ENCODE measurements at places on chromosomes 6 and 20.
A peak's percentile ranks its signal among the peaks of the same experiment; 100 is the strongest.

- peak; percentile 16 for DNase-seq
Measured at GRCh38 chr6:25366903-25367545, 87.8 kb downstream of the CARMIL1 start.

DNA sequence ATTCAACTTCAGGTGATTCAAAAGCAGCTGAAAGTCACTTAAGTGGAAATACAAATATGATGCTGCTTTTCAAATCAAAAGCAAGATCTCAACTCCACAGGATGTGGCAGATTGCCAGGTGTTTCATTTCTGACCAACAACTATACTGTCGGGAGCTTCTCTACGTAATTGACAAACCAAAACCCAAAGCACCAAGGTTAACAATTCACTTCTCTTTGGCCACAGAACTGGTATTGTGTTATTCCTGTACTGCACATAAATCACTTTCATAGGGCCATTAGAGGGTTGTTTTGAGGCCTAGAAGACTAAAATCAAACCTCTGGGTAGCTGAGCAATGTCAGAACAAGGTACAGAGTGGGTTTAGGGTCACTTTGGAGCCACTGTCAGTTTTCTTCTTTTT, 169.7 kb downstream of the HAO1 start:
- DNase-seq = no peak

GRCh38 chr6:132813173-132813856, 1.1 kb upstream of the RPS12 start:
- peak; percentile 75 for DNase-seq

DNA sequence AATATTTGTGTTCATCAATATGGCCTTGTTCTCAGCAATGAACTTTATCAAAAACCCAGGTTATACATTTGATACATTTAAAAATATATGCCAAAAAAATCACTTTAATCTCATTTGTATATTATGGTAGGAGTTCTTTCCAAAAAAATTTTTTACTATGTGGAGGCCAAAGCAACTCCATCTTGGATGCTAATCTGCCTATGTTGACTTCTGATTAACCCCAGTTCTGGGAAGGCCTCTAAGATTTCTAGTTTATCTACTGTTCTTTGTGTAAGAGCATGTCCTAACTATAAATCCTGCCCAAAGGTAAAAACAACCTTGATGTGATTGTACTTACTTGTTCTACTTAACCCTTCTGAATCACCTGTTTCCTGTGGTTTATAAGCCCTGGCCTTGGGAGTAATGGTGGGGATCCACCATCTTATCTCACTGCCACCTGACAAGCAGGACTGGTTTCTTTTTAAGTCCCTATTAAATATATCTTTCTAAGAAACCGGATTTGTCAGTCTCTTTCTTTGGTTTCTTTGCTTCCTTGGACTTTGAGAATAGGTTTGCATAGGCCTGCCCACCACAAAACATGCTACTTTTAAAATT, 46.7 kb downstream of the RNGTT start:
- no peak for DNase-seq

DNA sequence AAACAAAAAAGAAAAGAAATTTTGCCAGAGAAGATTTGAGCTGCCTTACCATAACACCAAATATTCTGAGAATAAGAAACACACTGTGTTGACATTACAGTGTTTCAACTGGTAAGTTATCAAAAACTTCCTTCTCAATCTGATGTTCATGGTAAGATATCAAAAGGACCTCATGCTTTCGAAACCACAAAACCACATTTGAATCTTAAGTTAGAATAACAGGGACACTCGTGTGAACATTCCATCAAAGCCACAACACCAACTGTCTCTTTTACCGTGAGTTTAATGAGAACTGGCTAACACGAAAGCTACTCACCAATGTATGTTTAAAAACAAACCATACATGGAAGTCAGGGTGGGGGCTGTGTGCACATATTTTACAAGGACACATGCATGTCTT, 73.0 kb upstream of the OPRM1 start:
- DNase-seq = no peak

DNA sequence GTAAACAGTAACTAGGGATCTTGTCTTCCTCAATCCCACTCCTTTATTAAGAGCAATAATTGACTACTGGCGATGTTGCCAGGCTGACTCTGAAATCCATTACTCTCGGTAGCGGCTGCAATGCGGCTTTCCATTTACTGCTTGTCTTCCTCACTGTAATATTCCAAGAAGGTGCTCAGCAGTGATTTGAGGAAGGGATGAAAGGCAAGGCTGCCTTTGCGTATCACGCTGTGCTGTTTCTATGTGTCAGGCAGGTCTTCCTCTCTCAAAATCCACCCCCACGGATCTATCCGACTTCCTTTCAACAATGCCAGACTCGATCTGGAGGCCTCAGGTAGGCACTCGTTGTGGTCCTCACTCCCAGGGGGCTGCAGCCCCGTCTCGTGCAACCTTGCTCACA, 261.4 kb upstream of the CDH4 start:
- no peak for DNase-seq

- DNase-seq = no peak
Measured at GRCh38 chr6:137024237-137024990, 20.4 kb downstream of the IL20RA start.

- DNase-seq = peak; percentile 39
Measured at GRCh38 chr6:24918641-24919055, 17.1 kb downstream of the RIPOR2 start.

GRCh38 chr20:16098890-16099639, 474.2 kb downstream of the KIF16B start:
- no peak for DNase-seq

GRCh38 chr6:139028658-139029469, at the start of gene ABRACL:
Gene ABRACL, plus strand, starts transcription at chr6:139028745. Its CDS starts 5,416 bp downstream, at chr6:139034161.
- DNase-seq = peak; percentile 87

GRCh38 chr20:1775117-1775516, 117.5 kb upstream of the SIRPG start:
- no peak for DNase-seq

DNA sequence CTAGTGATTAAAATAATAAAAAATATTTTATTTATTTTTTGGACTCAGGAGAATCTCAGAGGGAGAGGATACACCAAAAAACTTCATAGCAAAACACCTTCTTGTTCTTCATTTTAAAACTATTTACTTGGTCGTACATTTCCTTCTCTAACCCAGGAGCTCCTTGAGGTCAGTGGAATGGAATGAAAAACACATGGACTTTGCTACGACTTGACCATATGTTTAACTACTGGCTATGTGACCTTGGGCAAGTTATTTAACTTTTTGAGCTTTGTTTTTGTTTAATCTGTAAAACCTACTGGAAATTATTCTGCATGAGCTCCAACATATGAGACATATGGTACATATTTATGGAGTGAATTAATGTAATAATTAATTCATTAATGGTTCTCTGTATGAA, 1005.5 kb upstream of the CITED2 start:
- no peak for DNase-seq

DNA sequence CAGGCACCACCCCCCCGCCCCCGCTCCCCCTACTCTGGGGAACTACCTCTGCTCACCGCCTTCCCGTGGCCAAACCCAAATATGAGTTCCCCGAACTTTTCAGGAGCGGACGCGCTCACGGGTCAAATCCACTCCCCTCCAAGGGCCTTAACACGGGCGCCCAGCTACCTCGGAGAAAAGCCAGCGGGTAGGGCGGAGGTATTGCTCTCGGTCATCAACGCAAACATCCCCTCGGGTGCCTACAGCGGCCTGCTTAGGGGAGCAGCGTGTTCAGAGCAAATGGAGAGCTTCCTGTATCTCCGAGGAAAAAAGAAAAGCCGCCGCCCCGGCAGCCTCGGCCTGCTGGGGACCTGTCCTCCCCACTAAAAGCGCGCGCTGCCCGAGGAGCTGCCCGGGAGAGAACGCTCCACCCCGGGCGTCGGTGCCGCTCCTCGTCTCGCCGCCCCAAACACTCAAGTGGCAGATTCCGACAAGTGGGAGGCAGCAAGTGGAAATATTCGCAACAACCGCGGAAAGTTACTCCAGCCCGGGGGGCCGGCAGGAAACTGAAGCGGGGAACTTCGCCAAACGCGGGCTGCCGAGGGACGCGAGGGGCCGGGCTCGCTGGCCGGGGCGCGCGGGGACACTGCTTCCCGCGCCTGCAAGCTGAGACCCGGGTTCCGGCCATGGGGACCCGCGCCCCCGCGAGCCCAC, 699 bp downstream of the PTPRT start:
- no peak for DNase-seq

DNA sequence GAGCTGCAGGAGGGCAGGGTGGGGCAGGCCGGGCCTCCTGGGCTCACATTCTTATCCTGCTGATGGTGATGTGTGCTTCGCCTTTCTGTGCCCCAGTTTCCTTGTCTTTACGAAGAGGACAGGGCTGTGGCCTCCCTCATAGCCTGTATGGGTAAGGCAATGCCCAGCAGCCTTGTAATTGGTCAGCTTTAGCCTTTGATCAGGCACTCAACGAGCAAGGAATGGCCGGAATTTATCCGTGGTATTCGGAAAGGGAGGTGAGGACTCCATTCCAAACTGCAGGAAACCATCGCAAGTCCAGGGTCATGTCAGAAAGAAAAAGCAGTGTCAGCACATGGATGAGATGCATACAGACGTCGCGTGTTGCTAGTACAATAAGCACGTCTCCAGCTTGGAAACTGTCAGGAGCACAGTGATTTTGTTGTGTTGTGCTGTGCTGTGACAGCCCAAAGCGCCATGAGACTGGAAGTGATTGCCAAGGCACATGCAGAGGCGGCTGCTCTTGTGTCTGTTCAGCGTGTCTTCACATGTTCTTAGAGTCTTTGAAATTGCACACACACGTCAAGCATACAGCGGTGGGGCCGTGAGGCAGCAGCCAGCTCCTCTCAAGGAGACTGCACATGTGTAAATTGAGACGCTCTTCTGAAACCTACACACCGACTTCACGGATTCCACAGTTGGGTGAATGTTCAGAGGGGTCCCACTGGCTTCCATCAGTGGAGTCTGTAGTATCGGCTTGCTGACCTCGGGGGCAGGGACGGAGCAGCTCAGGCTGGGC, 6.2 kb downstream of the SS18L1 start:
- no peak for DNase-seq

DNA sequence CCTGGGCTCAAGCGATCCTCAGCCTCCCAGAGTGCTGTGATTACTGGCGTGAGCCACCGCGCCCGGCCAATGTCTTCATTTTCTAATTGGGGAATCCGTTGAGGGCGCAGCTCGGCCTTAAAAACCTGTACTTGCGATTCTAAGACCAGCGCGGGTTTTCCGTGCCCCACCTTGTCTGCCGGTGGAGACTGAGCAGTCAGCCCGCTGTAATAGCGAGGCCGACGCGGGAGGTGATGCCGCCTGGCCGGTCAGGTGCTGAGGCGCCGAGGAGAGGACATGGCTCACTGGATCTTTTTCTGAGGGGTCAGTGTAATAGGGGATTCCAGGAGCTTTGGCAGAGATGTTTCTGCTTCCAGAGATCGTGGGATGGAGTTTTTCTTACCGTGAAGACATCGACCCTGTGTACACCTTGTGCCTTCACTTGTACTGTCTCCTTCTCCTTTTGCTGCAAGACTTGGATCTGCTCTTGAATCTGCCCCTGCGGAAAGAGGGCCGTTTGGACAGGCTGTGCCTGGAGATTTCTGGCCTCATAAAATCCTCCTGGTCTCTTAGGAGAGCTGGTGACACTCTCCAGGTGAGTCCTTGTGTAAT, 1.5 kb downstream of the TRIM31 start:
- no peak for DNase-seq

DNA sequence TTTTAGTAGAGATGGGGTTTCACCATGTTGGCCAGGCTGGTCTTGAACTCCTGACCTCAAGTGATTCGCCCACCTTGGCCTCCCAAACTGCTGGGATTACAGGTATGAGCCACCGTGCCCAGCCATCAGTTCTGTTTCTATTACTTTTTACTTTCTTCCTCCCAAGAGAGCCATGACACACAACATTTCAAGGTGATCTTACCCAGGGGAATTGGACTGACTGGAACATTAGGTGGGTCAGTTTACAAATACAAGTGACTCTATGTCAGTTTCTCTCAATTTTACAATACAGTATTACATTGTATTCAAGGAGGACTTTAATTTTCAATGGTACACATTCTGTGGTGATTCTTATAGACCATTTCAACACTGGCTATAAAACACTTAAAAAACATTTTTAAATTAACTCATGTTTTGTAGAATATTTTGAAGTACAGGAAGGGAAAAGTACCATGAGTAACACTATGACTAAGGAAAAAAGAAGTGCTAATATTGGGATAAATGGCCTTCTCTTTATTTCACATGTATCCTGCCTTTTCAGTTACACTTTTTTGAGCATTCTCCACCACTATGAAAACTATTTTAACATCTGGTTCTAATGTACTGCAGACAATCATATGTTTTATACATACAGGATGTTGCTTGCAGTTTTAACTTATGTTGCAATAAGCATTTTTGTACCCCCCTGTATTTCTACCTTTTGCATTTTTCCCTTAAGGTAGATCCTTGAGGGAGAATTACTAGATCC, 8.4 kb downstream of the TPBG start:
- DNase-seq = no peak

DNA sequence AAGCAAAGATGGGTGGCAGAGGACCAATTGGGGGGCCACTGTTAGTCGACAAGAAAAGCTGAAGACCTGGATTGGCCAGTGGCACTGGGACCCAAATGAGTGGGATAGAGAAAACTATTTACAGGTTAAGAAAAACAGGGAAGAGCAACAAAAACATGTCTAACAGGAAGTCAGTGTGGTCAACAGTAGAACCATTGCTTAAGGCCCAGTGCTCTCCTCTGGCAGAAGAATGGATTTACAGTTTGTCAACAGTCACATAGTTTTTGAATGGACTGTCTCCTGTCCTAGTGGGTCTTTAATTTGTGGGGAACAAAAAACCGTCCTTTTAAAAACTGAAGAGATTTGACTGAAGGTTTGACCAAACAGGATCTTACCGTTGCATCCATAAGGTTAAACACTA, 12.1 kb upstream of the WTAP start:
- no peak for DNase-seq

DNA sequence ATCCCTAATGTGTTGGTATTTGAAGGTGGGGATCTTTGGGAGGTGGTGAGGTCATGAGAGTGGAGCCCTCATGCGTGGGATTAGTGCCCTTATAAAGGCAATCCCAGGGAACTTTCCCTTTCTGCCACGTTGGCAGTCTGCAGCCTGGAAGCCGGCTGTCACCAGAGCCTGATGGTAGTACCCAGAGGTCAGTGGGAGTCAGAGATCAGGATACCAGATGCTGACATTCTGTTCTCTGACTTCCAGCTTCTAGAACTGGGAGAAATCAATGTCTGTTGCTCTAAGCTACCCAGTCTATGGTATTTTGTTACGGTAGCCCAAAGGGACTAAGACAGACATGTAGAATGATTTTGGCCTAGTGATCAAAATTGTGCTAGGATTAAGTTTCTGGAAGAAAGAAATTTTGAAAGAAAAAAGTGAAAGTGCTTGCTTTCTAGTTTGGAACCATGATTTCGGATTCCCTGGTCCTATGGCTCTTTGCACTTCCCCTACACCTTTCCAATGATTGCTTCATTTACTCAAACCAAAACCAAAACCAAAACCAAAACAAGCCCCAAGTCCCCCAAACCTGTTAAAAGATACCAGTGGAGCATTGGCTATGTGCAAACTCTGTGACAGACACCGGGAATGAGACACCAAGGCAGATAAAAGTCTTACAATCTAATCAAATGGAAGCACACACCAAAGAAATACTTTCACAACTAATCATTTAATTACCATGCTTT, 173.7 kb upstream of the ZNF217 start:
- peak; percentile 54 for DNase-seq

All from B cell (primary cell).